ENCODE measurements at places on chromosomes 3 and 15.

GRCh38 chr15:73321496-73322450 lies 47.0 kb downstream of the HCN4 start:
- DNase-seq, result no peak

- no peak for DNase-seq
Measured at GRCh38 chr3:159038405-159038804, 236.6 kb downstream of the MFSD1 start.

DNA sequence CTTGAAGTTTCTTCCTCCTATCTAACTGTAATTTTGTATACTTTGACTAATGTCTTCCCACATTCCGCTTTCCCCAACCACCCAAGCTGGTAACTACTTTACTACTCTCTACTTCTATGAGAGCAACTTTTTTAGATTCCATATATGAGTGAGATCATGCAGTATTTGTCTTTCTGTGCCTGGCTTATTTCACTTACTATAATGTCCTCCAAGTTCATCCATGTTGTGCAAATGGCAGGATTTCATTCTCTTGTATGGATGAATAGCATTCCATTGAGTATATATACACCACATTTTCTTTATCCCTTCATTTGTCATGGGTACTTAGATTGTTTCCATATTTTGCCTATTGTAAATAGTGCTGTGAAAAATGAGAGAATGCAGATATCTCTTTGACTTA lies 78.5 kb upstream of the CCNL1 start:
- no peak for DNase-seq

GRCh38 chr3:123475786-123476185 lies 26.9 kb upstream of the ADCY5 start:
- no peak for DNase-seq

GRCh38 chr15:76185716-76186115 lies 125.6 kb downstream of the ETFA start:
- no peak for DNase-seq

DNA sequence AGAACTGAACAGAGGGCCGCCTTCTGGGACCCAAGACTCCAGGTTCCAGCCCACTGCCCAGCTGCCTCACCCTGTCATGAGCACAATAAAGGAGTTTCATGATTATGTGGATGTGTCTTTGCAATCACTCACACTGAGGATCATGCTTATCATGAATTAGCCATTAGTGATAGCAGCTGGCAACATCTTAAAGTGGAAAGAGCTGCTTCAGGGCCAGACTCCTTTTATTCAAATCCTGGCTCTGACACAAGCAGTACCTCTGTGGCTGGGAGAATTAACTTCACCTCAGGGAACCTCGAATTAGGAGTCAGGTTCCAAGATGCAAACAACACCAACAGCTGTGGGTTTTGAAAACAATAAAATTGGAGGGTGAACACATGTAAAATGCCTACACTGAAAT lies 6.6 kb upstream of the SCAP start:
- no peak for DNase-seq

GRCh38 chr3:159779883-159780282 lies 208.8 kb upstream of the IL12A start:
- DNase-seq, result no peak

GRCh38 chr3:41356775-41357174 lies 157.5 kb downstream of the CTNNB1 start:
- no peak for DNase-seq

DNA sequence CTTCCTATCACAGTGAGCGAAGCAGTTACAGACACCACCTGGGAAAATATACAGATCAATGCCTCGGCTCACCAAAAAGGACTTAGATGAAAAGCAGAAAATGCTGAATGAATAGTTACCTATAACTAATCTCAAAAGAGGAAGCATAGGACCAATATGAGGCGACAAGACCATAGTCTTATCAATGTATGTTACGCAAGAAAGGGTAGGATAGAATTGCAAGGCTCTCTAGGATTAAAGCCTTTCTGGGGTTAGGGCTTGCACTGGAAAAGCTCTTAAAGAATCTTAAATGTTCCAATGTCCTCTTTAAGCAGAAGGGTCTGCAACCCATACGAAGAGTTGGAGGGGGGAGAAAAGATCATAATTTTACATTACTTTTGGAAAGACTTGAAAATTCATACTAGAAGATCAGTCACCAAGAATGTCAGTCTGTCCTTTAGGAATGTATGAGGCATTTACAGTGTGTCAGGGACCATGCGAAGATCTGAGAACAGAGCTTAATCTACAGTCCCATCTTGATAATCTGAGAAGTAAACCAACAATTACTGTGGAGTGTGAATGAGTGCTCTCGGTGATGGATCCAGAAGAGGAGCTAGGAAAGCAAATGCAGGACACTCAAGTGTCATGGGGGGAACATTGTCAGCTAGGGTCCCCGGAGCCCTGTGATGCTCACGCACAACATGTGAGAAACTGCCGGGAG lies 185.9 kb downstream of the GREM1 start:
- DNase-seq, result no peak

DNA sequence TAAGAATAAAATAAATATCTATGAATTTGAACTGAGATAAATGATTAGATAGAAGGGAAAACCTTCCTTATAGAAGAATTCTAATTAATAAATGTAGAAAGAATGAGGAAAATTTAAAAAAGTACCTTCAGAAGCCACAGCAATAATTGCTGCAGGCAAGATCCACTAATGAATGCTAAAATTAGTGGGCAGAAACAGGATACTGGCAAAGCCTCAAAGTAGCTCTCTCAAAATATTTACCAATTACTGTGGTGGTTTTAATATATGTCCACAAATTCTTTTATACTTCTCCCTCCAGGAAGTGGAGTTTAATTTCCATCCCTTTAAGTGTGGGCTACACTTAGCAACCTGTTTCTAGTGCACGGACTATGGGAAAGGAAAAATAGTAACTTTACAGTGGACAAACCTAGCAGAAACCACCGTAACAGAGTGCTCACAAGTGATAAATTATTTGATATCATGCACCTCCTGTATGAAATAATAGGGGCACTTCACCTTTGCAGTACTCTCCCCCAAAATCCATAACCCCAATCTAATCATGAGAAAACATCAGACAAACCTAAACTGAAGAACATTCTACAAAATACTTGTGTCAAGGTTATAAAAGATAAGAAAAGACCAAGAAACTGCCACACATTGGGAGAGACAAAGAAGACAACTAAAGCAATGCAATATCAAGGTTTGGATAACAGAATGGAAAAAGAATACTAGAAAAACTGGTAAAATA lies 6.8 kb downstream of the PEAK1 start:
- DNase-seq, result no peak

DNA sequence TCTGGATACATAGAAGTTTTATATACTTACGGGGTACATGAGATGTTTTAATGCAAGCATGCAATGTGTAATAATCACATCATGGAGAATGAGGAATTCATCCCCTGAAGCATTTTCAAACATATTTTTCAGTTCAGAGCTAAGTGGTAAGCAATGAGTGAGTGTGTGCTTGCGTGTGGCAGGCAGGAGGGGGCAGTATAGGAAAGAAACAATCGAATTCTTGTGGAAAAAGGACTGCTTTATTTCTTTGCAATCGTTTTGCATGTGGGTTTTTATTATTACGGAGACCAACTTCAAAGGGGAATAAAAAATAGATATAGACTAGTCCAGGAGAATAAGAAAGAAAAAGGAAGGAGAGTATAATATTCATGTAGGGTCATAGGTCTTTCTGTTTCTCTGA lies 271.6 kb downstream of the CHL1 start:
- DNase-seq, result no peak

- no peak for DNase-seq
Measured at GRCh38 chr15:95498961-95499360, 831.5 kb upstream of the NR2F2 start.

DNA sequence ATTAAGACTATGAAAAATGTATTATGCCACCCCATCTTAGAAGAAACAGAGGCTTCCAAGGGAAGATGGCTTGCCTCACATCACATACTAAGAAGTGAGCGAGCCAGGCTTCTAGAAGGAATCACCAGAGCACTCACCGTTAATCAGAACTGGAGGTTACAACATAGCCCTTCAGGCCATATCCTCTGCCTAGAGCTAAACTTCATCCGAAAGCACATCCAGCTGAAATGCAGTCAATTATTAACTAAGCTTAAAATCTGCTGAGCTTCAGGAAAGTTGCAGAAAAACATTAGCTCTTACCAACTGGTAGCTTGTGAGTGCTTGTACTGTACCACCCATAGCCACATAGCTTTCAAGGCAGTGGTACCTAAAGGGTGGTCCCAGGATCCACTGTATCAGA lies 483.2 kb downstream of the TBL1XR1 start:
- DNase-seq, result no peak

- no peak for DNase-seq
Measured at GRCh38 chr3:28980631-28981030, 300.2 kb upstream of the RBMS3 start.

GRCh38 chr3:79230266-79230665 lies 537.5 kb downstream of the ROBO1 start:
- DNase-seq, result no peak

DNA sequence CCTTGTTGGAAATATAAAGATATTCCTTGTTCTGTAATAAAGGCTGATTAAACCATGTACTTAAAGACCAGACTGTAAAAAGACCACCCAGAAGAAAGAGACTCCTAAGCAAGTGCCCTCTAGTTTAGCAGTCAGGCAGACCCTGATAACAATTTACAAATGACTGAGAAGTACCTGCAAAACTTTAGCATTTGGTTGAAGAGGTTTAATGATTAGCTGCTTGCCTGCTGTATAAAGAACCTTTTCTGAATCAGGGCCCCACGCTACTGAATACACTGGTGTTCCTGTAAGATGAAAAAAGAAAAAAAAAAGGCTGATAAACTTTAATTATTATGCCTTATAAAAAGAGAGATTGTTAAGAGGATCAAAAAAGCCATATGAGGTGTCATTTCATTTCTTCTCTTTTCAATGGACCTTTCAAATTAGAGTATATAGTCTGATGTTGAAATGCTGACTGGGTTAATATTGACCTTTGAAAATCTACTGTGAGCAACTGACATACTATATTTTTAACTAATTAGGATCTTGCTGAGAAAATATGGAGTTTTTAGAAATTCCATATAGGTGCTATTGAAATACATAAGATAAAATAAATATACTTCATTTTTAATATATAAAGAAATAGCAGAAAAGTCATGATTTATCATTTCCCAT lies 33.0 kb downstream of the IFT80 start:
- DNase-seq, result no peak

- DNase-seq, result no peak
Measured at GRCh38 chr3:106560451-106560966, 691.7 kb upstream of the CBLB start.

GRCh38 chr15:86892774-86893449 lies 813.2 kb downstream of the AGBL1 start:
- DNase-seq, result no peak

DNA sequence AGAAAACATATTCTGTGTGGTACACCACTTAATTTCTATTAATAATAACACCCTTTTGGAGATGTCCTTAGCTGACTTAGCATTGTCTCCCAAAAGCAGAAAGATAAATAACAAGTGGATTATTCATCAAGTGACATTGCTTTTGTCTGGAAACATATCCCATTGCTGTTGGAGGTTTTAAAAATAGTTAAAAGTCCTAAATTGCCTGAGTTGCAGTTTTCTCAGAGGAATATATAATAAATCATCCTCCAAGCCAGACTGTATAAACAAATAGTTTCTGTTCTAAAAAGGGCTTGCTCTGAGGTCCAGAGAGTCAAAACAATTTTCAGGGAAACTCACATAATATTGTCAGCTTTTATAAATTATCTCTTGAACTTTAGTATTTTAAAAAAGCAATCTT lies 60.4 kb upstream of the CD96 start:
- DNase-seq, result no peak

DNA sequence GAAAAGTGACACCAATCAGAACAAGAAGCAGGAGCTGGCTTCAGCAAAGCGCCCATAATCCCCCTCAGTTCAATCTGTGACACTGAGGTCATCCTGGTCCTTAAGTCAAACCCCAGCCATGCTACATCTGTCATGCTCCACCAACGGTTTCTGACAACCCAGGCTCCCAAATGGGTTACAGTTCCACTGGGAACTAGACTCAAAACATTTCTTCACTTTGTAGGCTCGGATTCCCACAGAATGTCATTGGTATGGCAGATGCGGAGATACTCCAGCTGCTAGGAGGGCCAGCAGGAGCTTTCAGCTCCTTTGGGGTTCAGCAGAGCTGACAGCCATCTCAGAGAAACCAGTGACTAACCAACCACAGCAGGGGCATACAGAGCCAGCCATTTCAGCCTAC lies 48.9 kb downstream of the SUMF1 start:
- no peak for DNase-seq

DNA sequence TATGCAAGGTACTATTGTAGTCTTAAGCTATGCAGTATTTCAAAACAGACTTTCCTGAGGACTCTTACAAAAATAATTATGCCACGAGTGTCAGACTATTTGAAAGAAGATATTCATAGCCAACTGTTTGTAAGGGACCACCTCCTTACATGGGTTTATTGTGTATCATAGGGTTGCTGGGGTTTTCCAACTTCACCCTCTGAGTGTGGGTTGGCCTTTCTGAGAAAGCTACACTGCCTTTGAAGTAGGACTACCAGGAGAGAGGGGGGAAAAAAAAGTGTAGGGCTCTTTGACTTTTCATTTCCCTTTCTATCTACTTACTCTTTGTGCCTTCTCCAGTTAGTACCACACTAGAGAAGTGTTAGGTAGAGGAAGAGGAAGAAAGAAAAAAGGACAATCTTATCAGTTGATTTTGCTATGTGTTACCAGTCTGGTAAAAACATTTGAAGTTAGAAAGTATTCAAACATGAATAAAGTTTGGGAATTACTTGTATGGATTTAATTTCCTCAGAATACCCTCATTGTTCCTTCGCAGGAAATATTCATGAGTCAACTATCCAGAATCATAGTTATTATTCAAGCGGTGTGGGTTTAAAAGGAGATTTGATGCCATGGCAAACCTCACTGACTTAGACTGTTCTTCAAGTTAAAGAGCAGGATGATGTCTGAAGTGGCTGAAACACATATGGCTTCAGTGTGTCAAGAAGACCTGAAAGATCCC lies 329.3 kb upstream of the THBS1 start:
- DNase-seq, result no peak

DNA sequence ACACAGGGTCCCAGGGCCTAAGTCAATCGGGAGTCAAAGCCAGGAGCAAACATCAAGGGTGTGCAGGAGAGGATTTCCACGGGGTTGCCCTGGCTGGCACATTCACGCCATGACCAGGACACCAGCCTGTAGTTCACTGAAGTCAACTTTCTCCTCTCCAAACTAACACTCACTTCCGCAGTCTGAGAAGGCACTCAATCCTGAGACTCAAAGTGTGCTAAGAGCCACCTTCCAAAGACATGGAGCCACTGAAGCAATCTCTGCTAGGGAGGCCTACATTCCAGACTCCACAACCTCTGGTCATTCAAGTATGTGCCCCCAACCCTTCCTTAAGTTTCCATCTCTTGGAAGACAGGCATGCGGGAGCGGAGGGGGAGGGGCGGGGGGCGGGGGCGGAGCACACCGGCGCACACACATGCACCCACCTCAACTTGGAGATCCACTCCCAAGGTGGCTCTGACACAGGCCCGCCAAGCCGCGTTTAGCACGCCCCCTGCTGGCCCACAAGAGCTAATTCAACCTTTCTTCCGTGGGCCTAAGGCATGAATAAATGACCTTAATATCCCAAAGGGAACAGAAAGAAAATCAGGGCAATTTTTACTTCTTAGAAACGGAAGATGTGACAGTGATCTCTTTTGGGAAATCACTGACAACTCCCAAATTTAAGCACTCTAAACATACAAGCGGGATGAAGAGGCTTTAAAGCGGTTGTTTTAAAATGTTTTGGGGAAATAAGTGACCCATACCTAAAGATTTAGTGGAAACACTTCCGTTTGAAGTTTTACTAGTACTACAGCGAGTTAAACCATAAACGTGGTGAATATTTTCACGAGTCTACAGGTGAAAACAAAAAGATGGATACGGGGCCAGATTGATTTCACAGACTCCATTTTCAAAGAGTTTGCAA lies 162.5 kb upstream of the CHRNA7 start:
- DNase-seq, result no peak

All from esophagus squamous epithelium (tissue), 5 donors.